ENCODE measurements at places on chromosomes 7 and 10. TPM values are rescaled to one million over a fixed set of nuclear protein-coding genes. Genes with fewer than 3 reads are reported as not detected.
A peak's percentile ranks its signal among the peaks of the same experiment; 100 is the strongest.

LRRD1 gene
- total RNA-seq: under 0.01 TPM

DNA sequence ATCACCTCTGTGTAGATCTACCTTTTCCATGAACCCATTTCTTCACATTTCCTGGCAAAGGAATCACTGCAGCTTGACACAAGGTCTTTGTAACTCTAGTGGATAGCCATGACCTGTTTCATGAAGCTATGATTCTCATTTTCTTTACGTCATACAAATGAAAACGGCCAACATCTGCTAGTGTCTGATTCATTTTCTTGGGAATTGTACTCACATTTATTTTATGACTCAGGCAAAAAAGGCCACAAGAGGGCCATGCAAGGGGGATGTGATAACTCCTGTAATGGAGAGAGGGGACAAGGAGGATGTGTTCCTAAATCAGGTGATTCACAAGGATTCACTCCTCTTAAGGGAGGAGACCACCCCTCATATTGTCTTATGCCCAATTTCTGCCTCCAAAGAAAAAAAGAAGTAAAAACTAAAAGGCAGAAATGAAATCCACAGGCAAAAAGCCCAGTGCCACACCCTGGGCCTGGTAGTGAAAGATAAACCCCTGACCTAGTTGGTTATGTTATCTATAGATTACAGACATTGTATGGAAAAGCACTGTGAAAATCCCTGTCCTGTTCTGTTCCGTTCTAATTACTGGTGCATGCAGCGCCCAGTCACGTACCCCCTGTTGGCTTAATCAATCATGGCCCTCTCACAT lies 249.9 kb downstream of the IPMK start:
- DNase-seq: peak; percentile 97

- DNase-seq: no peak
Measured at GRCh38 chr7:101127460-101128039, 646 bp downstream of the SERPINE1 start.

ATOH7 gene
- not detected for total RNA-seq

NUP205 gene
- 81.7 TPM for total RNA-seq

DNA sequence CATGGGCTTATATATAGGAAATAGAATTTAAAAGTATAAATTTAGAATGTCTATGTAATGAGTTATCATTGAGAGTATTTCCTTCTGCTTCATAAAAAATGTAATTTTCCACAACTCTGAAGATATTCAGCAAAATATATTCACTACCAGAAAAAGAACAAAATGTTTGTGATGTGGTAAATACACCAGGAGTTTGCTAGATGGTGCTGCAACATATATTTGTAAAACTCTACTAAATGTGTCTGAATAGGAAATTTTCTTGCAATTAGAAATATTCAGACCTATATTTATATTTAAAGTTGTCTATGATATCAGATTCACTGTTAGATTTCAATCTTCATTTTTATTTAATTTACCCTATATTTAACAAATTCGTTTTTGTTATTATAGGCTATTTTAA lies 201.1 kb downstream of the PPP1R3A start:
- DNase-seq: no peak

DNA sequence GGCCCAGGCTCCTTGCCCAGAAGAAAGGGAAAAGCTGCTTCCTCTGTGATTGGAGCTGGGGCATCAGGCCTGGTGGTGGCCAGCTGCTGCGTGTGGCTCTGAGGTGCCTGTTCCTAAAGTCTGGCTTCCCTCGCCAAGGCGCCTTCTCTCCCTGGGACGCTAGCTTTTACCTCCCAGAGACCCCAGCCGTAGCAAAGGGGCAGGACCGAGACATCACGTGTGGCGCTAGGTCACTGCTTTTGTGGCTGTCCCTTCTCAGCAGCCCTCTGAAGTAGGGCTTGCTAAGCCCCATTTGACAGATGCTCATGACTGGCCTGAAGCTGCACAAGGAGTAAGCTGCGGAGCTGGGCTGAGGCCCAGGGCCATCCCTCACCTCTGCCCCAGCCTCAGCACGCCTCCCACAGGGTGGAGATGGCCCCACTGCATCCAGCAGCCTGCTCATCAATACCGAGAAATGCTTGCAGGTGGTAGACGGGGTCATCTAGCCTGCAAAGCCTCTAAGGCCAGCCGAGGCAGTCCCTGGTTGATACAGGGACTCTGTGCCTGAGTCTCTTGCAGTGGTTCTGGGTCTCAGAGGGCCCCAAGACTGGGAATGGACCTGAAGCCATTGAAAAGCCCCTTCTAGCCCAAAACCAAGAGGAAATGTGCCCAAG lies 171.2 kb downstream of the LCOR start:
- no peak for DNase-seq

DNA sequence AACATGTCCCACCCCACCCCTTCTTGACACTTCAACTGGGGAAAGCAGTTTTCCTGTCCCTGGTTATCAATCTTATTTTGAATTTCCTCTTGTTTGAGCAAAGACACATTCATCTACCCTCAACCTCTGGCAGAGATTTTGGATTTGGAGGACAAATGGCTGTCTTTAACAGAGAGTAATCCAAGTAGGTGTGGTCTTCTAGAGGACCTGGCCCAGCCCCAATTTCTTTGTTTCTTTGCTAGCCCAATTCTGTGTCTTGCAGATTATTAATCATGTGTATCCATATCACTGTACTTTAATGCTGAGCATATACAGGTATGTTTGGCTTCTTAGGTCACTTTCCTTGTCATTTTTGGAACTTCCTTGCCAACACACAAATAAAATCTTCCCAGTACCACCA lies 58.8 kb upstream of the ADCY1 start:
- DNase-seq: no peak

Measured in IMR-90 (cell line).